GM23338 (cell line): ENCODE measurements at places on chromosomes 13 and 19. TPM values are rescaled to one million over a fixed set of nuclear protein-coding genes. Genes with fewer than 3 reads are reported as not detected.

The RNF17 gene
- total RNA-seq = not detected in 2 replicates

The PRODH2 gene
- not detected in 2 replicates for total RNA-seq

The ZNF534 gene
- 0.10 TPM in 1 of 2 replicates, not detected in the other for total RNA-seq

- no peak overlapping the region for H3K4me3 ChIP-seq
- H3K36me3 ChIP-seq = no peaks in the 10 kb centered on the region
- no peak for DNase-seq
- H3K4me1 ChIP-seq = peaks cover 17% of the 10 kb centered on the region
- no peak overlapping the region for H3K27ac ChIP-seq
Observed at GRCh38 chr13:114115191-114115671, 17.2 kb downstream of the RASA3 start.

- no peaks in the 10 kb centered on the region for H3K4me1 ChIP-seq
- H3K27me3 ChIP-seq = no peaks in the 10 kb centered on the region
- H3K27ac ChIP-seq = no peak overlapping the region
- no peaks in the 10 kb centered on the region for H3K36me3 ChIP-seq
Observed at GRCh38 chr13:47518530-47518929, 482.5 kb downstream of the SUCLA2 start.

DNA sequence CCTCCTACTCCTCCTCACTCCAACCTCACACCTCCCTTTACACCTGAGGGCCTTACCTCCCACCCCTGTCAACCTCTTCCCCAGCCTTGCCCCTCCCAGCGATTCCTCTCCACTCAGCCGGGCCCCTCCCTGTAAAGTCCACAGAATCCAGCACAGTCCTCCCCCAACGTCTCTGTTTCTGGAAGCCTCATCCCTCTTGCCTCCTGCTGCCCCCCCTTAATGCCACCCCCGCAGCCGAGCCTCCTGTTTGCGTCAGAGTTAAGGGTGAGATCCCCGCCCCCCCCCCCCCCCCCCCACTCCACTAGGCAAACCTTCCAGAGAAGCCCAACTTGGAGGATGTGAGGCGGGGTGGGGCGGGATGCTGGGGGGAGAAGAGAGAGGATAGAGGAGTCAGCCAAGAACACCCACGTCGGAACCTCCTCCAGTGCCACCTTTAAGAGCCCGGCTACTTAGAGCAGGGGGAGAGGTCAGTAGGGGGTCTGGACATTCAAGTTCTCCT, 2.1 kb downstream of the UNC13A start:
- peaks cover 3% of the 10 kb centered on the region; the same call in 1 of the 2 replicates for H3K27me3 ChIP-seq
- H3K4me1 ChIP-seq = peaks cover 14% of the 10 kb centered on the region
- peak overlapping the region; percentile 69; the same call in 1 of the 2 replicates for H3K27ac ChIP-seq
- H3K36me3 ChIP-seq = no peaks in the 10 kb centered on the region
- peak overlapping the region; percentile 97 for H3K4me3 ChIP-seq
- peak; percentile 69 for DNase-seq

GRCh38 chr13:80574113-80574850, 233.4 kb upstream of the SPRY2 start:
- DNase-seq = no peak
- peaks cover 14% of the 10 kb centered on the region for H3K4me1 ChIP-seq
- no peaks in the 10 kb centered on the region for H3K36me3 ChIP-seq
- H3K27ac ChIP-seq = no peak overlapping the region
- H3K27me3 ChIP-seq = no peaks in the 10 kb centered on the region

DNA sequence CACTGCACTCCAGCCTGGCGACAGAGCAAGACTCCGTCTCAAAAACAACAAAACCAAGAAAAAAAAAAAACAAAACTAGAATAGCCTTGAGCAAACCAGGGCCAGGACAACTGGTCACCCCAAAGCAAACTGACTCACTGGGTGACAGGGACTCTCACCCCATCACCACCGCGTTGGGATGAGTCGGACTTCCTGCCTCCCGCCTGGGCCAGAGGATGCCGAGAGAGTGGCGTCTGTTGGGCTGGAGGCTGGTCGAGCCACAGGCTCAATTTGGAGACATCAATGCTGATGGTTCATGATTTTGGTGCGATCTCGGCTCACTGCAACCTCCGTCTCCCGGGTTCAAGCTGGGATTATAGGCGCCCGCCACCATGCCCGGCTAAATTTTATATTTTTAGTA, 11.6 kb downstream of the TMPRSS9 start:
- H3K27me3 ChIP-seq = no peaks in the 10 kb centered on the region
- H3K4me1 ChIP-seq = no peaks in the 10 kb centered on the region
- H3K36me3 ChIP-seq = no peaks in the 10 kb centered on the region
- no peak overlapping the region for H3K4me3 ChIP-seq

GRCh38 chr19:2129486-2129885, 21.9 kb downstream of the AP3D1 start:
- no peaks in the 10 kb centered on the region for H3K4me1 ChIP-seq
- peaks cover 32% of the 10 kb centered on the region for H3K36me3 ChIP-seq
- no peak overlapping the region for H3K27ac ChIP-seq
- DNase-seq = no peak
- H3K27me3 ChIP-seq = no peaks in the 10 kb centered on the region
- H3K4me3 ChIP-seq = no peak overlapping the region

GRCh38 chr13:26557051-26557392, 461 bp upstream of the WASF3 start:
- no peak overlapping the region for H3K27ac ChIP-seq
- DNase-seq = no peak
- peaks cover 16% of the 10 kb centered on the region for H3K4me1 ChIP-seq

DNA sequence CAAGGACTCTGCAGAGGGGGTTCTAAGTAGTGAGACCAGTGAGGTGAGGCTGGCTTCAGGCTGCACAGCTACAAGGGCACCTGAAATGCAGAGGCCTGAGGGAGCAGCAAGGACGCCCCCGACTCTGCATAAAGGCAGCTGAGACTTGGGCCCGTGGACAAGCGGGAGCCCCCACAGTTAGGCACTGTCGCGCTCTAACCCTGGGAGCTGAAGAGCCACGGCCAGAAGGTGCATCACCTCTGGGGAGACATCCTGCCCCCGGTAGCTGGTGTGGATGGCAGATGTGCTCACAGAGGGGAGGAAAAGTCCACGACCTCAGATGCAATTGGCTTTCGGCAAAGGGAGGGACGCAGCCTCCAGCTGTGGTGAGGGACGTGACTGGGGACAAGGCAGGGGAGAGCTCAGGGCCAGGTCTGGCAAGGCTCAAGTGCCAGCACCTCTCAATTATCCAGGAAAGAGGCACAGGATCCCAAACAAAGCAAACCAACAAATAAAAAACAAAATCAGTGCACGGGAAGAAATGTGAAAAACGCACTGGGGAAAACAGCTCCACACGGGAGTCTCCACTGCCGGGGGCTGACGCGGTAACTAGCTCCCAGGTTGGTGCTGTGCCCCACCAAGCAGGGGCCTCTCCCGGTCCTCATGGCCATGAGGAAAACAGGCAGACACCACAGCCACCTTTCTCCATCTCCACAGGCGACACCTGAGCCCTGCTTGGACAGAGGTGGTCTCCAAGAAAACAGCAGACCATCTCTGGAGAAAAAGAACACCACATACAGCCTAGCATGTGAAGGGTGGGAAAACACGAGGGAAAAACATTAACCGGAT, 23.0 kb upstream of the PLPP2 start:
- H3K27ac ChIP-seq = no peak overlapping the region
- no peak for DNase-seq
- H3K36me3 ChIP-seq = no peaks in the 10 kb centered on the region
- no peaks in the 10 kb centered on the region for H3K4me1 ChIP-seq
- H3K4me3 ChIP-seq = no peak overlapping the region

- DNase-seq = peak; percentile 70
- H3K4me1 ChIP-seq = peaks cover 16% of the 10 kb centered on the region; the same call in 1 of the 2 replicates
- no peaks in the 10 kb centered on the region for H3K27me3 ChIP-seq
- peak overlapping the region; percentile 0 for H3K27ac ChIP-seq
- peaks cover 6% of the 10 kb centered on the region; the same call in 1 of the 2 replicates for H3K36me3 ChIP-seq
Observed at GRCh38 chr13:113216254-113217048, 7.0 kb downstream of the CUL4A start.

GRCh38 chr13:98405690-98406344, 171.1 kb downstream of the STK24 start:
- H3K4me1 ChIP-seq = peaks cover 5% of the 10 kb centered on the region; the same call in 1 of the 2 replicates
- no peak overlapping the region for H3K27ac ChIP-seq

DNA sequence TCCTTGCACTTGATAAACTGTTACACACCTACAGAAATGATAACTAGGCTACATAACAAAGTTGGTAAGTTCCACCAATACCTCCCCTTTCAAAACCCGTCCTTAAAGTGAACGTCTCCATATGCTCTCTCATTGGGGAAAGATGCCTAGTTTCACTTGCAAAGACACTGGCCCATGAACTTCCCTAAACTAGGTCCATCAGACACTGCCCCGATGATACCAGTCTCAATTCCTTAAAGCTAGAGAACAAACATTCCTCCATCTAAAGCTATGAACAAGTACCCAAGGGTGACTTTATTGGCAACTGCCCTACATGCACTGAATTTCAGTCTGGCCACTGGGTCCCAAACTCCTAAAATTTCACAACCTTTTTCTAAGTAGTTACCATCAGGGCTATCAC, 39.9 kb downstream of the FOXO1 start:
- no peak overlapping the region for H3K4me3 ChIP-seq
- peaks cover 64% of the 10 kb centered on the region for H3K4me1 ChIP-seq
- H3K36me3 ChIP-seq = no peaks in the 10 kb centered on the region
- peak overlapping the region; percentile 7; the same call in 1 of the 2 replicates for H3K27ac ChIP-seq

GRCh38 chr13:45333977-45334922, 6.7 kb downstream of the TPT1 start:
- H3K36me3 ChIP-seq = peaks cover 35% of the 10 kb centered on the region
- H3K4me3 ChIP-seq = no peak overlapping the region
- H3K27ac ChIP-seq = peak overlapping the region; percentile 85
- H3K27me3 ChIP-seq = no peaks in the 10 kb centered on the region
- H3K4me1 ChIP-seq = peaks cover 26% of the 10 kb centered on the region

DNA sequence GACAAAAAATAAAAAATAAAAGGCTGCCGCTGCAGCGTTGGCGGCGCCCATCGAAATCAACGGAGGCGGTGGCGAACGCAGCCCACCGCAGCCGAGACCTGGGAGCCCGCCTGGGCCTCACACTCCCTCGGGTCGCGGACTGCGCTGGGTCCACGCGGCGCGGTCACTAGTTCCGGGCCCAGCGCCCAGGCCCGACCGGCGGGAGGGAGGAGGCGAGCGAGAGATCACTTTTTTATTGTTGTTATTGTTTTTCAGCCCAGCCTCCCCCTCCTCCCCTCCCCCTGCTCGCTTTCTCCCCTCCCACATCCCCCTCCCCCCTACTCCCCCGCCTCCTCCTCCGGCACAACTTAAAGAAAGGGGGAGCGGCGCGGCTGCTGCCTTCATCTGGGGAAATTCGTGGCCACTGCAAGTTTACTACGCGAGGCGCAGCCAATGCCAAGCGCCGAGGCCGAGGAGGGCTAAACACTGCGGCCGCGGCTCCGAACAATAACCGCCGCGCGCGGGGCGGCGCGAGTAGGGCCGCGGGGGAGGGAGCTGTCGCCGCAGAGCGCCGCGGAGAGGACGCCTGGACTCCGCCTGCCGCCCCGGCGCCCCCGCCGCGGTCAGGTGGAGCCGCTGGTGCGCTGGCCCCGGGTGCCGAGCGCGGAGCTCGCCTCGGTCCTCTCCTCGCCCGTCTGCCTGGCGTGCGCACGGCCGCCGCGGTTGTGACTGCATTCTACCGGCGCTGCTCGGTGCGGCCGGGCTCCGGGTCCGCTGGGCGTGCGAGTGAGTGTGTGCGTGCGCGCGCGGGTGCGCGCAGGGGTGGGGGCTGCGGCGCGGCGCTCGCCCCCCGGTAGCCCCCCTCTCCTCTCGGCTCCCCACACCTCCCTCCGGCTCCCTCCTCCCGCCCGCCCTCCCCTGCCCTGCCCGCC, 505 bp upstream of the ZIC2 start:
- DNase-seq = peak; percentile 86
- peaks cover 75% of the 10 kb centered on the region for H3K27me3 ChIP-seq
- H3K27ac ChIP-seq = peak overlapping the region; percentile 88; the same call in 1 of the 2 replicates
- peaks cover 29% of the 10 kb centered on the region for H3K4me1 ChIP-seq
- H3K4me3 ChIP-seq = peak overlapping the region; percentile 89
- peaks cover 6% of the 10 kb centered on the region; the same call in 1 of the 2 replicates for H3K36me3 ChIP-seq

DNA sequence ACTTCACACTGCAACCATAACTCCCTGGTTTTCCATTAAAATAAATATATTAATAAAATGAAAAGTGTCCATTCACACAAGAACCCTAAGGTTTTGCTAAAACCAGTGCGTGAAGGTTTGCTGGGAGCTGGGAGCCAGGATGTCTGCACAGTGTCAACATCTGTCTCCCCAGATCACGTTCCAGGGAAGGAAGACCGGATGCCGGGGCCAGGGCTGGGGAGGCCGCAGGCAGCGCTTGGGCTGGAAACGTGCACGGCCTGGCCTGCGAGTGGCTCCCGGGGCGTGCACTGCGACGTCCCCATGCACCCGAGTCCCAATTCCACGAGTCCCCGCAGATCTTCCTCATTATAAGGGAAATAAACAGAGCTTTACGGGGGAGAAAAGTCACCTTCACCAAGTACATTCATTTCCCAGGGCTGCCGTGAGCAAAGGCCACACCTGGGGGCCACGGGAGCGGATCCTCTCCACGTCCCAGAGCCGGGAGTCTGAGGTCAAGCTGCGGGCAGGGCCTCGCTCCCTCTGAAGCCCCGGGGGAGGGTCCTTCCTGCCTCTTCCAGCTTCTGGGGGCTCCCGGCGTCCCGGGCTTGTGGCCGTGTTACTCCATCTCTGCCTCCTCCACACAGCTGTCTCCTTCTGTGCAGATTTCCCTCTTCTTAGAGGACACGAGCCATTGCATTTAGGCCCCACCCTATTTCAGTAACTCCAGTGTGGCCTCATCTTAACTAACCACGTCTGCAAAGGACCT, 12.8 kb downstream of the SHC2 start:
- no peaks in the 10 kb centered on the region for H3K4me1 ChIP-seq
- no peak for DNase-seq
- H3K27ac ChIP-seq = no peak overlapping the region
- no peaks in the 10 kb centered on the region for H3K36me3 ChIP-seq
- H3K27me3 ChIP-seq = no peaks in the 10 kb centered on the region

- H3K27me3 ChIP-seq = peaks cover 55% of the 10 kb centered on the region
- DNase-seq = peak; percentile 74
Observed at GRCh38 chr19:55179606-55180484, at the start of gene SYT5. SYT5 (minus strand) TSS chr19:55180289; CDS start chr19:55179041, 1,248 bp downstream.

DNA sequence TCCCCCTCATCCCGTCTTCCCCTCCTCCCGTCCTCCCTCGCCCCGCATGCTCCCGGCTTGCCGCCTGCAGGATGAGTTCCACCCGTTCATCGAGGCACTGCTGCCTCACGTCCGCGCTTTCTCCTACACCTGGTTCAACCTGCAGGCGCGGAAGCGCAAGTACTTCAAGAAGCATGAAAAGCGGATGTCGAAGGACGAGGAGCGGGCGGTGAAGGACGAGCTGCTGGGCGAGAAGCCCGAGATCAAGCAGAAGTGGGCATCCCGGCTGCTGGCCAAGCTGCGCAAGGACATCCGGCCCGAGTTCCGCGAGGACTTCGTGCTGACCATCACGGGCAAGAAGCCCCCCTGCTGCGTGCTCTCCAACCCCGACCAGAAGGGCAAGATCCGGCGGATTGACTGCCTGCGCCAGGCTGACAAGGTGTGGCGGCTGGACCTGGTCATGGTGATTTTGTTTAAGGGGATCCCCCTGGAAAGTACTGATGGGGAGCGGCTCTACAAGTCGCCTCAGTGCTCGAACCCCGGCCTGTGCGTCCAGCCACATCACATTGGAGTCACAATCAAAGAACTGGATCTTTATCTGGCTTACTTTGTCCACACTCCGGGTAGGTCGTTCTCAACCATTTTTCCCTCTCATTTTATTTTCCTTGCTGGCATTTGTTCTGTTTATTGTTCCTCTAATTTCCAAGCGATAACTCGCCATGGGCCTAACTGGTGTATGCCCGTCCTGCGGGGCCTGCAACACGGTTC, 29.8 kb downstream of the NFIX start:
- H3K27me3 ChIP-seq = peaks cover 98% of the 10 kb centered on the region
- no peaks in the 10 kb centered on the region for H3K36me3 ChIP-seq
- H3K27ac ChIP-seq = no peak overlapping the region
- H3K4me3 ChIP-seq = peak overlapping the region; percentile 38
- peak; percentile 69 for DNase-seq
